ENCODE measurements at places on chromosomes 1 and 21. TPM values are rescaled to one million over a fixed set of nuclear protein-coding genes. Genes with fewer than 3 reads are reported as not detected.

- DNase-seq = no peak
These were observed 151.7 kb downstream of the LYPLAL1 start for GRCh38 chr1:219325368-219325742.

HAO2 gene
- total RNA-seq = not detected

EDN2 gene
- total RNA-seq = not detected

GRCh38 chr1:11693024-11693590, 1.6 kb downstream of the DRAXIN start:
- DNase-seq = no peak

DNA sequence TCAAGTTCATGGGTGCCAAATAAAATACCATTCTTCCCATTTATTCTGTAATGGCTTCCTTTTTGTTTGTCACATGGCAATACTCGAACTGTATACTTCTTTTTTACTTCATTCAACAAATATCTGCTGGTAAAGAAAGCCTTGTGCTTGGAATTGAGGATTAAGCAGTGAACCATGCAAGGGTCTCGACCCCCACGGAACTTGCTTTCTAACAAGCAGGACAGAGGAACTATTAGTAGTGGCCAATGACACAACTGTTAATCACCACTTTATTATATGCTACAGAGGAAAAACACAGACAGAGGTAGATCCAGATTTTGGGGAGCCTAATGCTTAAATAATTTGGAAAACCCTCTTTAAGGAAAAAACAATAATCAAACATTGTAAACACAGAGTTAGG, 542.2 kb downstream of the DPYD start:
- DNase-seq = no peak

DNA sequence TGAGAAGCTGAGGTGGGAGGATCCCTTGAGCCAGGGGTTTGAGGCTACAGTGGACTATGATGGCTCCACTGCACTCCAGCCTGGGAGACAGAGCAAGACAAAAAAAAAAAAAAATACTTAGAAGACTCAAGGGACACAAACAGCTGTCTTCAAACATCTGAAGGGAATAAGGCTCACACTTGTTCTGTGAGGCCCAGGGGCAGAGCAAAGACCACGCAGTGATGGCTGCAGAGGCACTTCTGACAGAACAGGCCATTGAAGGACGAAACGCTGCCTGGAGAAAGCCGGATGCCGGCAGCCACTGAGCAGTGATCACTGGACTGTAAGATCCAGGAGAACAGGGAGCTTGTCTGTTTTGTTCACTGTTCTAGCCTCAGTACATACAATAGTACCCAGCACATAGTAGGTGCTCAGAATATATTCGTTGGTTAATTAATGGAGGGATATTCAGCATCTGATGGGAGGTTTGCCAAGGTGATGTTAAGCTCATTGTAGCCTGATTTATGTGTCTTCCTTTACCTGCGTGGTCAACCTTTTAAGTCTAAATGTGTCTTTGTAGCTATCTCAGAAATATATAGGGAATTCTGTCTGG, 12.1 kb upstream of the NDC1 start:
- DNase-seq = no peak

DNA sequence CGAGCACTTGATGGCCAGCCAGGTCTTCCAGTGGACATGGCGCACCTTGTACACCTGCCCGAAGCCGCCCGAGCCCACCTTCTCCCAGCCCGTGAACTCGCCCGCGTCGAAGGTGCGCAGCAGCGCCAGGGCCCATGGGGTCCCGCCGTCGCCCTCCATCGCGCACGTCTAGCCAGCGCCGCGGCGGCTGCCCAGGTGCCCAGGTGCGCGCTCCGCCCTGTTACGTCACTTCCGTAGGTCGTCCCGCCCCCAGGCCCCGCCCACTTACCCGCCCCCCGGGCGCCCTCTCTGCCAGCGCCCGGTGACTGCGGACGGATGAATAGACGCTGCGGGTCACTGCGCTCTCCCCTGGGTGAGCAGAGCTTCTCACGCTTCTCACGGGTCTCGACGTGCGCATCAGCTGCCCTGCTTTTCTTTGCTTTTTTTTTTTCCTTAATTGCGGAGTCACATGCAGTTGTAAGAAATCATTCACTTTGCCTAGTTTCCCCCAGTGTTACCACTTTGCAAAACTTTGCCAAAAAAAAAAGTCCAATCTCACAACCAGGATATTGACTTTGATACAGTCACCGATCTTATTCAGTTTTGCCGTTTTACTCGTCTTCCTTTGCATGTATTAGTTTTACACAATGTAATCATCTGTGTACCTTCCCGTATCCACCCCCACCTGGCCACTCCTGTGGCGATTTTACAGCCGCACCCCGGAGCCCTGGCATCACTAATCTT, at the start of gene RIPK4:
Gene RIPK4, minus strand, starts transcription at position 170 of the 723 bp plus-strand sequence. Its CDS starts 11 bp downstream, at position 159.
- no peak for DNase-seq

XCL2 gene
- not detected for total RNA-seq

- DNase-seq = no peak
These were observed at the start of gene CD247 for GRCh38 chr1:167518331-167518700. CD247 (minus strand) TSS chr1:167518529; CDS start chr1:167518465, 64 bp downstream.

DNA sequence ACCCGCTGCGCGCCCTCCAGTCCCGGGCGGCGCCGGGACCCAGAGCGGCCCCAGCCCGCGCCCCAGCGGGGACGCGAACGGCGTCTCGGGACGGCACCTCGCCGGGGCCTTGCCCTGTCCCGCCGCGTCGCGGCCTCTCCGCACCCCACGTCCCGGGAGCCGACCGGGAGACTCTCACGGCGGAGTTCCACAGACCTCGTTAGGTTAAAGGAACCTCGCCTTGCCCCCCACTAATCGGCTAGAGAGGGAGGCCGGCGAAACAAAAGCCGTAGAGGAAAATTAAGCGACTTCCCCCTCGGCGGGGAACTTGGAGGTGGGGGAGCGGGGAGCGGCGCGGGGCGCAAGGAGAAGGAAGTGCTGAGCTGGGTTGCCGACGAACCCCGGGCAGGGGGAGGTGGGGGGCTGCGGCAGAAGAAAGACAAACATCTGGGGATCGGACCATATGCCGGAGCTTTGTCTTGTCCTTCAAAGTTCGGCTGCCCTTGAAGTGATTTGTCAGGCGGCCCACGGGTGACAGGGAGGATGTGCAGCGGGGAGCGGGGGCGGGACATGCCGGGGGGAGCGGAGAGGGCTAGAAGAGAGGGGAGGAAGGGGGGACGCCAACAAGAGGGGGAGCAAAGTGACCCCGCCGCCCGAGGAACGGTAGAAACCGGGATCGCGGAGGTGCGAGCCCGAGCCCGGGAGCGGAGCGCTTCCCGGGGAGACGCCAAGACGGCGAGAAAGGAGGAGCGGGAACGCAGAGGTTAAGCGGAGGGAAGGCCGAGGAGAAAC, 120.0 kb upstream of the RRP15 start:
- DNase-seq = peak; percentile 37

NBPF20 gene
- 1.2 TPM for total RNA-seq

GRCh38 chr21:20943561-20943997, 54.6 kb upstream of the NCAM2 start:
- DNase-seq = no peak

- no peak for DNase-seq
These were observed 14.0 kb downstream of the AHDC1 start for GRCh38 chr1:27589841-27590426.

PRR9 gene
- total RNA-seq = not detected

OR6N1 gene
- total RNA-seq = not detected

- no peak for DNase-seq
These were observed 18.2 kb downstream of the EPHB2 start for GRCh38 chr1:22728751-22729399.

GRCh38 chr1:28180306-28181305, 4.1 kb upstream of the PTAFR start:
- no peak for DNase-seq

DNA sequence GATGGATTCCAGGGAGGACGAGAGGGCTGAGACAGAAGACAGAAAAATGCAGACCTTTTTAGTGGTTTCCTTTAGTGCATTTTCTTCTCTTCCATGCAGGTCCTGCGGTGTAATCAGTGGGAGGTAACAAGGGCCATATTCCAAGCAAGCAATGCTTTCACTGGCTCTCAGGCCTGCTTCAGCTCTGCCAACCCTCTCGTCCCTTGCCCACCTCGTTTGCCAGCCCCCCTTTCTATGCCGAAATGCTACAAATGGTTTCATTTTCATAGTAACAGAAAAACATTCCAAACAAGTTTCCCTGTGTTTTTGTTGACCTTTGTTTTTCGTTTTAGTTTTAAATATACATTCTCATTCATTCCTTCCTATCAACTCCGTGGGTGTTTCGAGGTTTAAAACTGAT, 443.1 kb downstream of the TTLL7 start:
- DNase-seq = no peak

C1orf226 gene
- 2.0 TPM for total RNA-seq

DNA sequence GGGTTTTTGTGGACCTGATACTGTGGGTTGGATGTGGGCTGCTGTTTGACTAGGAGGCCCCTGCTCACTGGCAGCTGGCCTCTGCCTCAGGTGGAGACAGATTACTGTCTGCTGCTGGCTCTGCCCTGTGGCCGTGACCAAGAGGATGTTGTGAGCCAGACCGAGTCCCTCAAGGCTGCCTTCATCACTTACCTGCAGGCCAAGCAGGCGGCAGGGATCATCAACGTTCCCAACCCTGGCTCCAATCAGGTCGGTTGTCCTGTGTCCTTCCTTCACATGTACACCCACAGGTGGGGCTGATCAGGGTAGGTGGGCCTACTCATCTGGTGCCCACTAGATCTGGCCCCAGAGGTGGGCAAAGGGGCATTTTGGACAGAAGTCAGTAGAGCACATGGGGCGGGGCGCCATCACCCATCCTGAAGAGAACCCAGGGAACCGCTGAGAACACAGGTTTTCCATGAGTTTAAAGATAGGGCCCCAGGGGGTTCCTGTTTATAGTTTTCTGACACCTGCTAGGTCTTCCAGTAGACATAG, 37.2 kb downstream of the ZBTB17 start:
- DNase-seq = no peak

LCE1E gene
- total RNA-seq = not detected

UTS2 gene
- not detected for total RNA-seq

GRCh38 chr1:2535455-2535854, 5.4 kb upstream of the HES5 start:
- no peak for DNase-seq

SLC44A5 gene
- total RNA-seq = 0.88 TPM

DNA sequence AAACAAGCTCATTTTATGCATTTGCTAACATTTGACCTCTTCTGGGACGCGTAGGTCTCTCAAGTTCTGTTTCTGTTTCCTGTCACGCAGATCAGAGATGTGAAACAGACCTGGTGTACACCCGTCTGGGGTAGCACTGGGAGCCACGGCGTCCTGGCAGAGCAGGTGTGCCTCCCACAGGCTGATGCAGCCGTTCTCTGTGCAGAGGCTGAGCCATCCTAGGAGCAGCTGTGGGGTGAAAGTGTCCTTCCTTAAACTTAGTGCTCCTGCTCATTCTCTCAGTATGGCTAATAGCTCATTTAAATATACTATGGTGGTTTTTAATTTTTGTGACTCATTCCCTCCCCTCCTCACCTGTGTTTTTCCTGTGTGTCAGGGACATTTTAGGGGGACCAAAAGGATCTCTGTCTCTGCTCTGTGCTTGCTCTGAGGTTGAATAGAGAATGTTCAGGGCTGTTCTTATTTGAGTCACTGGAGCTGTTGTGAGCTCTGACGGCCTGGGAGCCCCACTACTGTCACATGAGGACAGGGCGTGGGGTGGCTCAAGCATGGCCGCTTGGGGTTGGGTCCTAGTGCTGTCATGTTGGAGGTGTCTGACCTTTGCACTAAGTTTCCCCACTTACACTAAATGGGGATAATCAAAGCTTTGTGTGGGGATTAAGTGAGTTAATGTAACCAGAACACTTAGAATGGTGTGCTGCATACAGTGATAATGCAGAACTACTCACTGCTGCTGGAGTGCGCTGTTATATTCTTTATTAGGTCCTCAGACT, 43.0 kb downstream of the GALNT2 start:
- no peak for DNase-seq

OR14K1 gene
- not detected for total RNA-seq

CTBS gene
- total RNA-seq = 5.8 TPM

DNA sequence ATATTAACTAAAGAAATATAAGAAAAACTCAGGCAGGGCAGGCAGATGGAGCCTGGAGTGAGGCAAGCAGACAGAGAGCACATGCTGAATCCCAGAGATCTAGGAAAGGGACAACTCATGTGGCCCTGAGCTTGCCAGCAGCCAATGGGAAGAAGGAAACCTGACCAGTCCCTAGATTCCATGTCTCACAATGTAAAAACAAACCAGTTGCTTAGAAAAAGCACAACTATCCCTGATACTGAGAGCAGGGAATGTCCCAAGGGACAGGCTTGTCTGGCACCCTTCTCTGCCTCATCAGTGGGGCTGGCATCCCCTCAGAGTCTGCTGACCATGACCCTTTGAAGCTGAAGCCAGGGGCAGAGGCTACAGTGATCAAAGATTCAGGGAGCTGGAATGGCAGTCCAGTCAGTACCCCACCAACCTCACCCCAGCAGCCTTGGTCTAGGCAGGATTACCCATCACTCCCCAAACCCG, 27.8 kb downstream of the HSPG2 start:
- DNase-seq = no peak

LCE1B gene
- not detected for total RNA-seq

DNA sequence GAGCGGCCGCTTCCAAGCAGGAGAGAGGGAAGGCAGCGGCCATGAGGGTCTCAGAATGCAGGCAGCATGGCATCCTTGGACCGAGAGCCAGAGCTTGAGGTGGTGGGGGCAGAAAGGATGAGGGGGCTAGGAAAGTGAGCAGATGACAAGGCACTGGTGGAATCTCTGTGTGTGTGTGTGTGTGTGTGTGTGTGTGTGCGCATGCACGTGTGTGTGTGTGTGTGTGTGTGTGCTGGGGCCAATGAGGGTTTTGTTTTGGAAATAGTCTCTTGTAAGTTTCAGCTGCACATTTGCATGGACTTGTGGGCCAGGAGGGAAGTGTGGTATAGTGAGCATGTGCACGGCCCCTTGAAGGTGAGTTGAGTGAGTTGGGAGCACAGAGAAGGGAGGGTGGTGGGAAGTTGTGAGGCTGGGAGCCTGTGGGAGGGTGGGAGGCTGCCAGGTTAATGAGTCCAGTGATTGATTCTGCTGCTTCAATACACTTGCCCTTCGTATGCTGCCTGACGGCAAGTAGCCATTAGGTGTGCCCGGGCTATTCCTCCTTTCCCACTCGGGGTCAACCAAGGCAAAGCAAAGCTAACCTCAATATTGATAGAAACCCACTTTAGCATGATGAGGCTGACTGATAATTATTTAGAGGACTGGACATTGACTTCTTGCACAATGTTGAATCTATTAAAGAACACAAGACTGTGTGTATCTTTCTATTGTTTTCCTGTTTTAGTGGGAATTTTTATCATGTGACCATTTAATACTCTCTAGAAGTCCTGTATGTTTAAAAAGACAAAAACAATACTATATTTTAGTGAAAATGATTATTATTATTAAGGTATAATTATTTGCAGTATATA, 80.3 kb downstream of the PROX1 start:
- no peak for DNase-seq

ASCL5 gene
- total RNA-seq = not detected

Data from heart right ventricle (tissue), 16 donors.